ENCODE measurements at places on chromosomes 7 and 10.

DNA sequence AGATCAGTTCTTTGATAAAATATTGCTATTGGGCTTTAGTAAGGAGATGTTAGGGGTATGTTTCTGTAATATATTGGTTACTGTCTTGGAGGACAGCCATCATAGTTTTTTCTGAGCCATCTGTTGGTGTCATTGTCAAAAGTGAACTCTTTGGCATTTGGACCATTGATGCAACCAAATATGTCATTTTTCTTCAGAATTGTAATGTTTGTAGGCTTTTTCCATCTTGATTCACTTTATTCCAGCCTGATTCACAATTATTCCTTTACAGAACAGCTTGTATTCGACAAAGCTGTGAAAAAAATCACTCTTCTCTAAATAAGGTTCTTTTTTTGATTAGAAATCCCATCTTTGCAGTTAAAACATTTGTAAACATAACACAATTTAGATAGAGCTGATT lies 37.4 kb downstream of the SMNDC1 start:
- DNase-seq: no peak

DNA sequence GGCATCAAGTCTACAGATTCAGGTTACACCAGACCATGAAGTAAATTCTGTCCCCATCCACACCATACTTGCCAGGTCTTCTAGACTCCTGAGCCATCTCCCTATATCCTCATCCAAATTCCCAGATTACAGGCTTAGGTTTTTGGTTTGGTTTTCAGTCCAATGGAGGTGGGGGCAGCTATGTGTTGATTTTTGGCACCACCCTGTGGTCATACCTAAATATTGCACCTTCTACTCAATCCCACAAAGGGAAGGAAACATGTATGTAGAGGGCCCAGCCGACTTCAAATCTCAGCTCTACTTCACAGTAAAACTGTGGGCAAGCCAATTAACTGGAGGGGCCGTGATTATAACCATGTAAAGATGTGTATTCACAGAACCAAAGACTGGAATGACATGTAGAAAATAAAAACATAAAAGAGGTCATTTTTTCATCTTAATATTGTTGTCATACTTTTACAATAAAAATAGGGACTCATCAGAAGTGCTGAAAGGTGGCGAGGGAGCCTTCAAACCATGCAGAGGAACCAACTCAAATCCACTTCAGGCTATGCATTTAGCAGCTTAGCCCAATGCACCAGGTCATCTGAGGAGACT lies 19.8 kb downstream of the ERCC6 start:
- no peak for DNase-seq

DNA sequence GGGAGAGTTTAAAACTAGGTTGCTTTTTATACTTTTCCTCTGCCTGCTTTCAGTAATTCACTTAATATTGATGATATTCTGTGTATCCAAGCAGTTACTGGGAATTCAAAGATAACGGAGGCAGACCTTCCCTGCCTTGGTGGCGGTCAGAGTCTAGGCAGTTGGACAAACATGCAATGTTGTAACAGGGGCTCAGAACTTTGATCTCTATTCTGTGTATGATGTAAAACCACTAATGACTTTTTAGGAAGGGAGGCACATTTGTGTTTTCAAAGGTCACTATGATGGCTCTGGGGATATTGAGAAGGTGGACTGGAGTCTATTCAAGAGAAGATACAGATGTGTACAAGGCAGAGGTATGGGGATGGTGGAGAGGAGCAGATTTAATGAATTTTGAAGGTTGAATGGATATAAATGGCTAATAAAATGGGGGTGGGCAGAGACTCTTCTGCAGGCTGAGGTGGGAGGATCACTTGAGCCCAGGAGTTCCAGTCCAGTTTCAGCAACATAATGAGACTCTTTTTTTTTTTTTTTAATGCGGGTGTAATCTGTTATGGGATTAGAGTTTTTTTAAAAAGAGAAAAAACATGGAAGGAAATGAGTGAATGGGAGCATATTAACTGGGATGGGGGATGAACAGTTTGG lies 5.7 kb upstream of the PON2 start:
- DNase-seq: no peak

- DNase-seq: no peak
These were observed 67.2 kb downstream of the ADD3 start for GRCh38 chr10:110074758-110075671.

- DNase-seq: no peak
These were observed 75.2 kb downstream of the DNAJB6 start for GRCh38 chr7:157412021-157412443.
